Ureter (tissue), 1 donor: ENCODE measurements at places on chromosomes 1 and 21. TPM values are rescaled to one million over a fixed set of nuclear protein-coding genes. Genes with fewer than 3 reads are reported as not detected.

Gene ST6GALNAC3
- total RNA-seq = 11.7 TPM

- no peak for DNase-seq
Observed at GRCh38 chr1:204267191-204267601, 53.4 kb upstream of the GOLT1A start.

Gene DENND2C
- total RNA-seq = 8.4 TPM

GRCh38 chr1:117032681-117033539, 27.2 kb upstream of the TTF2 start:
- no peak for DNase-seq

- DNase-seq = no peak
Observed at GRCh38 chr1:225119307-225119706, 189.8 kb downstream of the DNAH14 start.

DNA sequence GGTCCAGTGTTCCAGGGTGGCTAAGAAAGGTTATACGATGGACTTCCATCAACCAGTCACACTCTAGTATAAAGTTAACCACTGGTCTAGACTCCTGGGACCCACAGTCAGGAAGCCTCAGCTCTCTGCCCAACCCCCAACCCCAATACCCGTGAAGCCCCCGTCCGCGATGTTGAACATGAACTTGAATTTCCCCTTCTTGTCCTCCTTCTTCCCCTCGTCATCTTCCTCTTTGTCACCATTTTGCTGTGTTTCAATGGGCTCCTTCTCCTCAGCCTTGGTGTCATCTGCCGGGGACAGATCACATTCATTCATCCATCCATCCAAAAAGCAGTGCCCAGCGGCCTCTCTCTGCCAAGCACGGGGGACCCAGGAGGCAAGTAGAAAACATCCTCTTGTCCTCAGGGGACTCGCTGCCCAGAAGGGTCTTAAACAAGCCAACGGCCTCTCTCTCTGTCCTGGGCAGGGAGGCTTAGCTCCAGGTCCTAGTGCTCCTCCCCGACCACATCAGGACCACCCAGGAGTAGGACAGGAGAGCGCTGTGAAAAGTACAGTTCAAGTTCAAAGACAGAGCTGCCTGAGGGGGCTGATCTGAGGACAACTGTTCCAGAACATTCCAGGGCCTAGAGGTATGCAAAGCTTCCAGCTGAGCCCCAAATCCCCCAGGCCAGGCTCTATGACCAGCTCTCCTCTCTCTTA, 66.5 kb downstream of the KCNAB2 start:
- no peak for DNase-seq

DNA sequence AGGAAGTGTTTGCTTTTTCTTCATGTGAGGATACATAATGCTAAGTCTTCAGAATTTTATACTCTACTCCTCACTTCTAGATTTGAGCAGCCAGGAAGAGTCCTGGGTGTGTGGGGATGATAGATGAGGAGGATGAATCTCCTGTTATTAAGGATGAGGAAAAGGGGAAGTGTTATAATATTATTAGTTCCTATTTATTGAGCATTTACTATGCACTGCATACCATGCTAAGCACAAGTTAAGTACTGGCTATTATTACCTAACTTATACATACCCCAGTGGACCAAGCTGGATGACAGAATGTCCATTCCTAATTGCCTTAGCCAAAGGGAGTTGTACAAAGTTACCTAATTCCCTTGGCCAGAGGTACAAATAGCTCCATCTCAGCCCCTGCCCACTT, 19.8 kb downstream of the CACHD1 start:
- DNase-seq = no peak

DNA sequence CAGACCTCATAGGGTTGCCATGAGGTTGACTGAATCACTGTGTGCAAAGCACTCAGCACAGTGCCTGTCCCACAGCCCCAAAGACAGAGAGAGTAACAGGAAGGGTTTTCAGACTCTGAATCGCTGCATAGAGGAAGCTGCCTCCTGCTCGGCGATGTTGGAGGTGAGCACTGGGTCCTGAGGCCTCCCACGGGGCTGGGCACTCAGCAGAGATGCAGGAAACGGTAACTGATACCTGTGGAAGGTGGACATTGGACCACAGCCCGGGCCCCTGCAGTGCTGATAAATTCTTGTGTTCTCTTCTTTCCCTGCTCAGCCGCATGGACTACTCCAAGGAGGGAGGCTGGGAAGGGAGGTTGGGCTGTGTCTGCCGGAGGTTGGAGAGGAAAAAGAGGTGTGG, 389.7 kb downstream of the PTPRU start:
- DNase-seq = no peak

DNA sequence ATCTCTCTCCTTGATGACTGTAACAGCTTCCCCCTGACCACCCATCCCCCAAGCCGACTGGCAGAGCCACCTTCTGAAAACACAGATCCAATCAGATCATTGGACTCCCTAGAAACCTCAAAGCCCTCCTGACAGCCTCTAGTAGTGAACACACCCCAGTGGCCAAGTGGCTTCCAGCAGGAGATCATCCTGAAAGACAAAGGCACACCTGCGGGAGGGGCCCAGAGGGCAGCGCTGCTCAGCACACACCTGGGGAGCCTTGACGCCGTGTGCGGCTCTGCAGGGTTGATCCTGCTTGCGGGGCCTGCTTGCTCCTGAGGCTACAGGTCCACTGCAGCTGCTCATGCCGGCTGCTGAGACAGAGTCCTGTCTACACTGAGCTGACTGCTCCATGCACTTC, 41.5 kb downstream of the SLC66A1 start:
- no peak for DNase-seq

Gene PIAS3
- total RNA-seq = 70.4 TPM

Gene HFM1
- 4.4 TPM for total RNA-seq

DNA sequence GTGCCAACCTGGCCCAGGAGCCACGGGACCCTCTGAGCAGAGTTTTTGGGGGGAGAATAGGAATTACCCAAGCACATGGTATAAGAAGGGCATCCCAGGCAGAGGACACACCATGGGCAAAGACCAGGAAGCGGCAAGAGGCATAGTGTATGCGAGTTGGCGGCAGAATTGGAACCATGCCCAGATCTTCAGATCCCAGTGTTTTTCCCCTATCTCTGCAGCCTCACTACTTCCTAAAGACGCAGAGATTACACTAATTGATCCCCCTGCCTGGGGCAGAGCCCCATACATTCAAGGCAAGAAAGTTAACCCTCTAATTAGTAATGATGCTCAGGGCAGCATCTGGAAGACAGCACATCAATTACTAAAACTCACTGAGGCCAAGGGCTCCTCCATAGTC, 48.2 kb downstream of the SYT2 start:
- DNase-seq = no peak

DNA sequence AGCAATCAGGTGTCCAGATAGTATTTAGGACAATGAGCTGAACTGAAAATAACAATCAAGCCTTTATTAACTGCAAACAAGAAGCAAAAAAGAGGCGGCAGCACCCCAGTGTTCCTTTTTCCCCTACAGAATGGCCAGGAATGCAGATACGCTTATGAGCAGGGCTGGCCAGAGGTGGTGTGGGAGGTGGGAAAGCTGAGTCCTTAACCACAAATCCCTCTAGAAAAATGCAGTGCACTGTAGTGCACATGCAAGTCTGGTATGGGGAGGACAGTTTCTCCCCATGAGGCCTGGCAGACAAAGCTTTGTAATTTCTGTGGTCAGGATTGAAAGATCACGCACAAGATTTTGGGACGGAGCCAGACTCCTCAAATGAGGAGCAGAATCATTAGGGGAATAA, 10.7 kb upstream of the IFNAR1 start:
- DNase-seq = no peak

- no peak for DNase-seq
Observed at GRCh38 chr1:3597599-3597964, 13.7 kb downstream of the MEGF6 start.

DNA sequence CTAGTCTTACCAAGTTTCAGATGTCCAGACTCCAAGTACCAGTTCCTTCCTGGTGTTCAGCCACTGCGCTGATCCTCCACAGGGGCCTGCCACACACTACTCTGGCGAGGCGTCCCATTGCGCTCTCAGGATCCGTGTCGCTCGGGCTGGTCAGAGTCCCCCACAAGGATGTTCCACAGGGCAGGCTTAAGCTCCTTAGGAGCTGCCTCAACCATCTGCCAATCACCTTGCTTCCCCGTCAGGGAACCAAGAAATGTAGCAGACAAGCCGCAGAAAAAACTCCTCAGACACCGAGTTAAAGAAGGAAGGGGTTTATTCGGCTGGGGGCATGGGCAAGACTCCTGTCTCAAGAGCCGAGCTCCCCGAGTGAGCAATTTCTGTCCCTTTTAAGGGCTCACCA, 9.8 kb downstream of the OR2W3 start:
- no peak for DNase-seq

- no peak for DNase-seq
Observed at GRCh38 chr1:188423073-188423472, 1594.3 kb downstream of the PLA2G4A start.

- no peak for DNase-seq
Observed at GRCh38 chr1:47533793-47534328, 96.0 kb downstream of the FOXD2 start.

DNA sequence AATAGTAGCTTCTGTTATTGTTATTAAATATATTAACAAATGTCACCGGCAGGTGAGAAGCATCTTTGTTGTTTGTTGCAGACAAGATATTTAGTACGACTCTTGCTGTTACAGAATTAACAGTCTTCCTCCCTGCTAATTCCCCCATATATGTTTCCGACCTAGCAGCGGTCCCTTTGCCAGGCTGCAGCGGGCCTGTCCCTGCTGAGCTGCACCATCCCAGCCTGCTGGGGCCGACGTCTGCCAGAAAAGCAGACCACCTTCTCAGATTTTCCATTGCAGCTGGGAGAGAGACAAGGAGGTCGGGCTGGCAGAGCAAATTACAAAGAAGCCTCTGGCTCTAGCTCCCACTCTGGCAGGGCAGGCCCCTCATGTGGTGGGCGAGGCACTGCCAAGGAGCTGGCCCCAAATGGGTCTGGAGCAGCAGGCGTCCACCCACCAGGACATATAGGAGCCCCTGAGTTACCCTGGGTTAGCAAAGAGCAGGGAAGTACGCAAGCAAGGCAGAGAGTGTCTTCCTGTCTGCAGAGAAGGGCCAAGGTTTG, 142.7 kb downstream of the FOXD2 start:
- no peak for DNase-seq

DNA sequence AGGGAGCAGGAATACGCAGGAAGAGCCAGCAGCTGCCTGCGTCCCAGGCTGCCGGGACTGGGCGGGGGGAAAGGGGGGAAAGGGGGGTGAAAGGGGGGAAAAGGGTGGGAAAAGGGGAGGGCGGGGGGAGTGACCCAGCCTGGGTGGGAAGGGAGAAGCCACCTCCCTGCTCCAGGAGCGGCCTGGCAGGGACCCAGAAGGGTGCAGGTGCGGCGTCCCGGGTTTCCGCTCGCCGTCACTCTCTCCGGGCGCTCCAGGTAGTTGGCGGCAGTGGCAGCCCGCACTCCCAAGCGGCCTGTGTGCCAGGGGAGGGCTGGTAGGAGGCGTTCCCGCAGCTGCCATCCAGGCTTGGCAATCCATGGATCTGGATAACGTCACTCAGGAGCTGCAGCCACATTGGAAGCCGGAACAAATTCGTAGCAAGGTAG, 141.0 kb upstream of the NGF start:
- no peak for DNase-seq

GRCh38 chr21:29271927-29272333, 26.8 kb upstream of the BACH1 start:
- no peak for DNase-seq

GRCh38 chr1:223244366-223245103, 101.5 kb upstream of the TLR5 start:
- DNase-seq = peak; percentile 4

Gene RNF187
- 104 TPM for total RNA-seq

DNA sequence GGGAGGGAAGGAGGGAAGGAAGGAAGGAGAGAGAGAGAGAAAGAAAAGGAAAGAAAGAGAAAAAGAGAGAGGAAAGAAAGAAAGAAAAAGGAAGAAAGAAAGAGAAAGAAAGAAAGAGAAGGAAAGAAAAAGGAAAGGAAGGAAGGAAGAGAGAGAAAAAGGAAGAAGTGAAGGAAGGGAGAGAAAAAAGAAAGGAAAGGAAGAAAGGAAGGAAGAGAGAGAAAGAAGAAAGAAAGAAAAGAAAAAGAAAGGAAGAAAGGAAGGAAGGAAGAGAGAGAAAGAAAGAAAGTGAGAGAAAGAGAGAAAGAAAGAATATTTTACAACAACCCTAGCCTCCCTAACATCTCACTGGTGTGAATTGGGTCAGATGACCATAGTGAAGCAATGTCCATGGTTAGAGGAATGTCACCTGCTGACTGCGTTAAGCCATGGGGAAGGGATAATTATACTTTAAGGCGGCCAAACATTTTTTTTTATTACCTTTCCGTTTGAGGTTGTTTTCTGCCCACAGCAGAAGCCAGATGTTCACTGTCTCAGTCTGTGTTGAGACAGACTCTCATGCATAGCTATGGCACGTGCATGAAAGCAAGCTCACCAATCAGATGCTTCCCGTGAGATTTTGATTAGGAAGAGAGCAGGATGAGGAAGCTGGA, 76.4 kb downstream of the SNRPE start:
- no peak for DNase-seq

DNA sequence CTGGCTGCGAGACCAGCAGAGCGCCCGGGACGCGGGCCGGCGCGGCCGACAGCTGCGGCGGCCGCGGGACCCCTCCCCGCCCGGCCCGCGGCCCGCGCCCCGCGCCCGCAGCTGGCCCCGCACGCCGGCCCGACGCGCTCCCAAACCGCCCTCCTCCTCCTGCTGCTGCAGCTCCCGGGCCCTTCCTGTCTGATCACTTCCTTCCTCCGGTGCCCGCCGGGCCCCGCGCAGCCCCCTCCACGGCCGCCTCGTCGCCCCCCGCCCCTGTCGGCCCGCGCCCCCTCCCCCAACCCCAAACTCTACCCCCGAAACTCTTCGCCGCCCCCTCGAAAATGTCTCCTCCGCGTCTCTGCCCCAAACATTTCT, 594 bp downstream of the LUZP1 start:
- no peak for DNase-seq

- peak; percentile 98 for DNase-seq
Observed at GRCh38 chr1:33080885-33081553, at the start of gene AZIN2. TSS of gene AZIN2 (plus strand) at chr1:33081153. CDS start at chr1:33082250, 1,097 bp downstream.

Gene MPL
- total RNA-seq = 0.55 TPM

- DNase-seq = no peak
Observed at GRCh38 chr1:188170935-188171334, 1342.2 kb downstream of the PLA2G4A start.

- DNase-seq = no peak
Observed at GRCh38 chr1:61724506-61724812, 482 bp downstream of the TM2D1 start.

GRCh38 chr1:154895798-154896197, 25.7 kb upstream of the KCNN3 start:
- DNase-seq = no peak

Gene BEST4
- 0.36 TPM for total RNA-seq

- no peak for DNase-seq
Observed at GRCh38 chr1:239437822-239438221, 51.5 kb downstream of the CHRM3 start.
